ENCODE measurements at places on chromosomes 5 and 9. TPM values are rescaled to one million over a fixed set of nuclear protein-coding genes. Genes with fewer than 3 reads are reported as not detected.
A peak's percentile ranks its signal among the peaks of the same experiment; 100 is the strongest.

DNA sequence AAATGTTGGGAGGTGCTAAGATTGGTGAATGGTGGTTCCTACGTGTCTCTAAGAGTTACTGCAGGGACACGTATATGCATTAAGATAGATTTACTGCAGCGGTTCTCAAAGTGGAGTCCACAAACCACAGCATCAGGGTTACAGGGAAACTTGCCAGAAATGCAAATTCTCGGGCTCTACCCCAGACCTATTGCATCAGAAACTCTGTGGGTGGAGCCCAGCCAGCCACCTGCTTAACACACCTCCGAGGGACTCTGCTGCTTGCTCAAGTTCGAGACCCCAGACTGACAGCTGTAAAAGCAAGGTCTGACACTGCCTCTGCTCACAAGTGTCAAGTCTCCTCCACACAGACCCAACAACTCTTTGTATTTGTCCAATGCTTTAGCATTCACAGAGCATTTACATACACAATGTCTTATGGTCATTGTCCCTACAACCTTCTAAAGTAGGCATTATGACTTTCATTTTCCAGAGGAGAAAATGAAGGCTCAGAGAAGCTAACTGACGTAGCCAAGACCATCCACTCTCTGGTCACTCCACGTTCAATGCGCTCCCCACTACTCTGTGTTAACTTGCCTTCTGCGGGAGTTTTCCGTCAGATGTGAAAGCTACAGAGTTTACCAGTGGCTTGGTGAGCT lies 48.8 kb downstream of the HSD17B3 start:
- no peak for DNase-seq

DNA sequence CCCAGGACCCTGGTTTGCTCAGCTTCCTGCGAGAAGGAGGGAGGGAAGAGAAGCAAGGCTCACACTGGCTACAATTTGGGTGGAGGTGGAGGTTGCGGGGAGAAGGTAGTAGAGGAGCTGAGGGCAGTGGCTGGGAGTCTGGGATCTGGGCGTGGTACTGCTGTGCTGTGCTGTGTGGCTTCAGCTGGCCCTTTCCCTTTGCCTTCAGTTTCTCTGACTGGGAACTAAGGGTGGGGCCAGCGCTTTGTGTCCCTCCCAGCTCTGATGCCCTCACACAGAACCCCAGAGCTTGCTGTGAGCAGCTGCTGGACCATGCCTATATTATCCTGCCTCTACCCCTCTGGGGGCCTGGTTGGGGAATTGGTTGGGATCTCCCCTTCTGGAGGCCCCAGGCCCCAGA lies 60.9 kb downstream of the RGS3 start:
- DNase-seq, result peak; percentile 56

DNA sequence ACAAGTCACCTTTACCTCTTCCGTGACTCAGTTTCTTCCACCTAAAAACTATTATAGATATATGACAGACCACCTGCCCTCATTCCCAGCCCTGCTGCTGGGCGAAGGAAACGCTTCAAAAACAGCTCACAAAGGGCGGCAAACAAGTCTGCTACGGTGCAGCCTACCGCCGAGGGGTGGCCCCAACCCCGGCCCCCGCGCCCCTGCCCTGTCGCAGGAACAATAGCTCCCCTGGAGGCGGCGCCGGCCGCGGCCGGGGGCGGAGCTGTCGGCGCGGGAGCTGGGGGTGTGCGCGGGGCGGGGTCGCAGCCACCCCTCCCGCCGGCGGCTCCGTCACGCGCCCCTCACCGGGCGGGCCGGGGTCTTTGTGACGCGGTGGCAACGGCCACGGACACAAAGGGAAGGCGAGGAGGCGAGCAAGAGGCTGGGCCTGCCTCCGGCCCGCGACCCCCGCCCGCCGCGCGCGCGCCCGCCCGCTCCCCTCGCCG lies at the start of gene TMEFF1:
Gene TMEFF1, plus strand, starts transcription at position 362 of the 488 bp plus-strand sequence. CDS start 396 bp downstream, outside the sequence.
- DNase-seq, result peak; percentile 26

MOB3B gene
- total RNA-seq, result not detected

DNA sequence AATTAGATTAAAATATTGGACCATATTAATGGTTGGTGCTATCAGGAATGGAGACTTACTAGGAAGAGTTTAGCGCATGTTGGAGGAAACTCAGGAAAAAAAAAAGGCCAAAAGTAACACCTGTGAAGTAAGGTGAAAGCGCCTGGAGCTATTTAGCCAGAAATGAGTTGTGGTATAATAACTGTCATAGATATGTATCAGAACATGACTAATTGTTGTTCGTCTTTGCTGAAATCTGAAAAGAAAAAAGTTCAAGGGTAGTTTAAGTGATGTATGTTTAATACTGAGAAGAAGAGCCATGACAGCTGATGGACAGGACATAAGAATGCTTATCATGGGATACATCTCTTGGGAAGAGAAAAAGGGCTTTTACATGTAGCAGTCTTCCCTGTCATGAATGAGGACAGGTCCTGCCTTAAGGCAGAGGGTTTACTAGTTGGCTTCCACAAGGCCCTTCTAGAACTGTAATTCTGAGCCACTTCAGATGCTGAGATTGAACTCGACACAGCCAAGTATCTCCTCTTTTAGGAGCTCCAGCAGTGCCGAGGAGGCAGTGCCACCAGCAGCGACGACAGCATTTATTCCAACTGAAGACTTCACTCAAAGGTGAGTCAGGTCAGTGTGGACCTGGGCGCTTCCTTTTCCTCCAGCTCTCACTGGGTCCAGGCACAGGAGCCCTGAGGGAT lies 940 bp upstream of the CAMK4 start:
- DNase-seq, result no peak

GRCh38 chr5:10505517-10506095 lies 58.3 kb upstream of the ANKRD33B start:
- DNase-seq, result no peak

GRCh38 chr5:137666461-137666850 lies 69.4 kb downstream of the KLHL3 start:
- DNase-seq, result peak; percentile 4

IFNA2 gene
- total RNA-seq, result not detected

DNA sequence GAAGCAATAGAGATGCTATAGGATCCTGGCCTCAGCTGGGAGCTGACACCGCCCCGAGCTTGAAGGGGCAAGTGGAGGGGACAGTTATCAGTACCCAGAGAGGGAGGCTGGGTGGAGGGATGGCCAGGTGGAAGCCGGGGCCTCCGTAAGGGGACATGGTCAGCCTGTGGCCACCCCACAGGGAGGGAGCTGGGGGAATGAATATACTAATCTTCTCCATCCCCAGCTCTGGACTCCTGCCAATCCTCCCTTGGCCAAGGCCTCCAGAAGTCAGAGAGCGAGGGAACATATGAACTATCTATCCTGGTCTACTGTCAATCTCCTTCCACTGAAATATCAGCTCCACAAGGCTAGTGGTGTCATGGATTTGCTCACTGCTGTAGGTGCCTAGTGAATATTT lies 109.3 kb downstream of the BOD1 start:
- no peak for DNase-seq

CDH10 gene
- total RNA-seq, result not detected

DNA sequence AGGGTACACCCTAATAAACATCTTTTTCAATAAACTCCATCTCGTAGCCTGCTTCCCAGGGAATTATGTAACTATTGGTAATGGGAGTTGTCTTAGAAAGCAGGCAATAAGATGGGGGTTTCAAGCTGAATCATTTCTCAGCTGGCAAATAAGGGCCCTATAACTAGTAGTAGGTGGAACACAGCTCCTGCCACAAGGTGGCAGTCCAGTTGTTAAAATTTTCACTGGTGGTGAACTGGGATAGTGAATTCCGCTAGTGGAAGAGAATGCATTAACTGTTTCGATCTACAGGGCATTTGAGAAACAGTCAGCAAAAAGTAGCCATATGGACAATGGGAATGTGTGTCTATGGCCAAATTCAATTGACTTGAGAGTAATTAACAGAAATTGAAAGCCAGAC lies 27.7 kb downstream of the PCDHB15 start:
- no peak for DNase-seq

GRCh38 chr9:72486594-72486955 lies 34.8 kb upstream of the TMC1 start:
- peak; percentile 65 for DNase-seq

SOX30 gene
- not detected for total RNA-seq

CTNND2 gene
- total RNA-seq, result not detected

DNA sequence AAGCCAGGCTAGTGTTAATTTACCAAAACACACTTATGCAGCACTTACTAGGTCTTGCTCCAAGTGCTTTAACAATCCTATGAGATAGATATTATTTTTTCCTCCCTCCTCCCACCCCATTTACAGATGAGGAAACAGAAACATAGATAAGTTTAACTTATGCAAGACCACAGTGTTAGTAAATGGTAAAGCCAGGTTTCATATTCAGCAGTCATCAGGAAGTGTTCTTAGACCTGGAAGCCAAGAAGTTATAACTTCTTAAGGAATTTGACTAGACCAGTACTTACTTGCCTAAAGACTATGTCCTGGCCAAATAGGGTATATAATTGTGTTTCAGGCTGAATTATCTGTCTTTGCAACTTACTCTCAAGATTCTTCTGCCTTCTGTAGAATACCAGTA lies 15.9 kb downstream of the ABHD17B start:
- no peak for DNase-seq

DNA sequence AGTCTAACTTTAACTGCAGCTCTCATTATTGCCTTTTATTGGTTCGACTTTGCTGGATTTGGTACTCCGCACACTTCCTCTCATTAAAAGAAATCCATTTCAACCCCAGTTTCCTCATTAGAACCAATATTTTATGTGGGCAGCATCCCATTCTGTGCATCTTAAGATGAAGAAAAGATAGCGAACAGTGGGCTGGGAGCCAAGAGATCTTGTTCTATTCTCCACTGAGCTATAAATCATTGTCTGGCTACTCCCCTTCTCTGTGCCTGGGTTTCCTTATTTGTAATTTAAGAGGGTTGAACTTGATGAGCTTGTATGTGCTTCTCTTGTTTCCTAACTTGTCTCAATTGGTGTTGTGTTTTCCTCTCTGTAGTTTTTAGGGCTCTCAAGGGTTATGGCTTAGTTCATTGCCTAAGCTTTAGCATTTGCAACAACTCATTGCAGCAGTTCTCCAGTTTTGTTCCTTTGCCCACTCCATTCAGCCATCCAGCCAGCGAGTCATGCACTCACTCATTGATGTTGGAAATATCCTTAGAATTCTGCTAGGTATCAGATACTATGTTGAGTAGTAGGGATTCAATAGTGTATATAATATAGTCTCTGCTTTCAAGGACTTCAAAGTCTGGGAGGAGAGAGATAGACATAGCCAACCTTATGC lies 273.3 kb upstream of the TNC start:
- DNase-seq, result no peak

DNA sequence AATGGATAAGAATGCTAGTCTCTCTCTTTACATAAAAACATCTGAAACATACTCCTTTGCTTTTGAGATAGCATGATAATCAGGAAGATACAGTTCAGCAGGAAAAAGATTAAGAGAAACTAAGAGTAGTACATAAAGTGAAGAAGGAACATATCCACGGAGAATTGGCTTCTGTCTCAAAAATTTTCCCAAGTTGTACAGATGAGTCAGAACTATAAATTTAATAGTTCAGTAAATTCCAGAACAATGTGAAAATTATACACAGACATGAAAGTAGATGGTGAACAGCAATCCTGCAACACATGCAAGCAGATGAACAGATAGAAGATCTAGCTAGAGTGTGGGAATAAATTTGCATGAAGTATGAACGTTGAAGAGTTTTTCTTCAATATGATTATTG lies 691.4 kb upstream of the RIOK2 start:
- DNase-seq, result peak; percentile 61

- no peak for DNase-seq
Measured at GRCh38 chr5:59604111-59604510, 289.4 kb downstream of the PDE4D start.

DNA sequence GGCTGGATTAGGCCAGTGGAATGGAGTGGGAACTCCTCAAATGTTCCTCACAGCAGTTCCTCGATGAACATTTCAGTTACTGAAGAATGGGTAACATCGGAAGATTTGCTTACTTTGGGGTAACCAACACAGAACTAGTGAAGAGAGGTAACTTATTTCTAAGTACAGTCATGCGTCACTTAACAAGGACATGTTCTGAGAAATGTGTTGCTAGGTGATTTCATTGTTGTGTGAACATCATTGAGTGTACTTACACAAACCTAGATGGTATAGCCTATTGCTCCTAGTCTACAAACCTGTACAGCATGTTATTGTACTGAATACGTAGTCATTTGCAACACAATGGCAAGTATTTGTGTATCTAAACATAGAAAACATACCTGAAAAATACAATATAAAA lies 228.3 kb downstream of the MAST4 start:
- DNase-seq, result no peak

CNTNAP3B gene
- total RNA-seq, result not detected

DNA sequence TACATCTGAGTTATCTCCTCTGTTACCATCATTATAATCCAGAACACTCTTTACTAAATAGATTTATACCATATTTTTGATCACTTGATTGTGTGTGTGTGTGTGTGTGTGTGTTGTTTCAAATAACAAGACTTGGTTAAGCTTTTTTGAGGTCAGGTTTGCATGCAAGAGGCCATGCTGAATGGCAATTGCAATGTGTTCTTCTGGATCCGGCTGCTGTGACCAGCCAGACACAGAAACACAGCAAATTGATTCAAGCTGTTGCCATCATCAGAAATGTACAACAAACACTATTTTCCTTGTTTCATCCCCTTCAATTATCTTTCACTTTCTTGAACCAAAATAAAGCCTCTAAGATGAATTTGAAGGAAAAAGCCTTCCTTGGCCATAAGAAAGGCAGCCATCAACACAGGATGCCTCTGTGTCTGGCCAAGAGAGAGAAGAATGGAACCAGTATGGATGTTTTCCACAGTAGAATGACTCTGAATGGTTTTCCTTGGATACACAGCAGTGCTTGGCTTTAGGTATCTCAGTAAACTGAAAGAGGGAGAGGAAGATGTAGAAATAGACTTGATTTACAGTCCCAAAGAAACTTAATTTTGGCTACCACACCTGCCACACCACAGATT lies 53.9 kb downstream of the DPYSL3 start:
- DNase-seq, result no peak

GRCh38 chr5:173859408-173860159 lies 28.6 kb upstream of the CPEB4 start:
- DNase-seq, result no peak

- DNase-seq, result peak; percentile 52
Measured at GRCh38 chr5:40240111-40240510, 439.6 kb upstream of the PTGER4 start.
